ENCODE measurements at places on chromosomes 1 and 21.

- DNase-seq, result peak; percentile 37
Measured at GRCh38 chr1:181033128-181033798, 520 bp upstream of the MR1 start.

DNA sequence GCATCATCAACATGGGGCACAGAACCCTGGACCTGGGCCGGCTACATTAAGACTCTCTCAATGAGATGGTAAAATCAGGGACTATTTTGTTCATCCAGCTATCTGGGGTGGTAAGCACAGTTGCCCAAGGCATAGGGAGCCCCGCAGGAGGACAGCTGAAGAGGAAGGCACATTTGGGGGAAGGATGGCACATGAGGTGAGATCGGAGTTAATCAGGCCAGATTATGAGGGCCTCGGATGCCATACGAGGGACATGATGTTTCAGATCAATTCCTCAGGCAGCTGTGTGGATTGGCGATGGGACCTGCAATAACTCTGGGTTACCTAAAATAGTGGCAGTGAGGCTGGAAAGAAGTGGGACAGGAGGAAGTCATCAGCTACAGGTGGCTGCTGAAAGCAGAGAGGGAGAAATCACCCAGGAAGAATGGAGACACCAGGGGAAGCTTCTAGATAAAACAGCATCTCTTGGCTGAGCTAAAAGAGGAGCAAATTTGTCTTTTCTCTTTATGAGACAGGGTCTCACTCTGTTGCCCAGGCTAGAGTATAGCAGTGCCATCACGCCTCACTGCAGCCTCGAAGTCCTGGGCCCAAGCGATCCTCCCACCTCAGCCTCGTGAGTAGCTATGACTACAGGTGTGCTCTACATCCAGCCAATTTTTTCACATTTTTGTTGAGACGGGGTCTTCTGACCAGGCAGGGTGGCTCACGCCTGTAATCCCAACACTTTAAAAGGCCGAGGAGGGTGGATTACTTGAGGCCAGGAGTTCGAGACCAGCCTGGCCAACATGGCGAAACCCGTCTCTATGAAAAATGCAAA lies 21.1 kb downstream of the TOMM20 start:
- DNase-seq, result no peak

DNA sequence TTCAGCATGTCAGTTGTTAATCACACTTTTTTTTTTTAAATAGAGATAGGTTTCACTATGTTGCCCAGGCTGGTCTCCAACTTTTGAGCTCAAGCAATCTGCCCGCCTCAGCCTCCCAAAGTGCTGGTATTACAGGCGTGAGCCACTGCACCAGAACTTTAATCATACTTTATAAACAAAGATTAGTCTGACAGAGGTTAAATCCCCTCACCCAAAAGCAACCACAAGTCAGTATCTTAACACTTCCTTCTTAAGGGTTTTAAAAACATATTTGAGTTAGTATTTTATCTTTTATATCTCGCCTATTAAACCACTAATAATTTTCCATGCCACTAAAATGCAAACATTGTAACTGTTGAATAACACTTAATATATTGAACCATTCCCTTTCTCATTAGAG lies 70.2 kb downstream of the COP1 start:
- DNase-seq, result no peak

DNA sequence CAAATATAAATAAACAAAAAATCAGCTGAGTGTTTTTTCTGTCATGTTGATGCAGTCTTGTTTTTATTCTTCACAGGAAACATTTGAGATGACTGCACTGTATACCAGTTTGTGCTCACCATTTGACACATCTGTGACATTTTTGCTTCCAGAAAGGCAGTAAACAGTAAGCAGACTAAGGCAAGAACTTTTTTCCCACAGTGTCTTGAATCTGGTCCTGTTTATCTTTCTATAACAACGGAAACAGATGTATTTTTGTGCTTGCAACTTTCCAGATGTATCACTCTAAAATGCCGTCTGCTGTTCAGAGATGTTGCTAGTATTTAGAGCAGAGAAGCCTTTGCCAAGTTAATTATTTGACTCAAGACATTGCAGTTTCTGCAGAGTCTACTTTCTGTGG lies 105.5 kb downstream of the ZC3H11B start:
- DNase-seq, result no peak

DNA sequence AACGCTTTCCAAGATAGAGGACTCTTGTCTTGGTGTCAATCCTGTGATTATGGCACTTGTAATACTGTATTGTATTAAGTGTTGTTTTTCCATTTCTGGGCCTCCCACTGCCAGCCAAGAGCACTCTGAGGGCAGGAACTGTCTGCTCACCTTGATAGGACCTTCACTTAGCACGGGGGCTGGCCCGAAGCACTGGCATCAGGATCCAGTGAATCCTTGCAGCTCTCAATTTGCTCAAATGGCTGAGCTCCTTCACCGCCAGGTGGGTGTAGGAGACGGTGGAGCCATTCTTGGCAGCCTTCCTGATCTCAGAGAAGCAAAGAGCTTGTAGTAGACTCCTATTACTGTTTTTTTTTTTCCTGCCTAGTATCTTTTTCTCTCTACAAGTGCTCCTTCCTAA lies 17.7 kb downstream of the MECR start:
- no peak for DNase-seq

GRCh38 chr1:101237229-101237837 lies 514 bp downstream of the S1PR1 start:
- no peak for DNase-seq

GRCh38 chr21:14550135-14550534 lies 4.0 kb upstream of the SAMSN1 start:
- no peak for DNase-seq

DNA sequence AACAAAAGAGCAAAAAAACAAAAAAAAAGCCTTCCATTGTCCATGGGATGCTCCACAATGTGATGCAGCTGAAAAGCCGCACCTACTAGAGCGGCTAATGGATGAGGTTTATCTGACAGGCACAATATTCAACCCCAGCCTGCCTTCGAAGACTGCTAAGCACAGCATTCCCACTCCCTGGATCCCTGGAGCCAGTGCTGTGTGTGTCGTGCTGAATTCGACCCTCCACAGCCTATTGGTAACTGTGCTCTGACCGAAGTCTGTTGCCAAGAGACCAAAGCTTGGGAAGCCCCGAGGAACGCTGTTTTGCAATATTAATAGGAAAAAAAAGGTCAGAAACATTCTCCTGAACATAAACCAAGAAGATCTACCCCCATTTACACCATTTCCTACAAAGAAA lies 57.2 kb upstream of the PUM1 start:
- no peak for DNase-seq

- DNase-seq, result peak; percentile 11
Measured at GRCh38 chr1:181189691-181190363, 101.3 kb downstream of the IER5 start.

Data from stromal cell of bone marrow (primary cell).